Stimulated activated CD8-positive, alpha-beta memory T cell treated with anti-CD3 and anti-CD28 coated beads, Interleukin-2, amount 100 ng/mL, for 1 hour (primary cell): ENCODE measurements at places on chromosomes 7 and 10.

DNA sequence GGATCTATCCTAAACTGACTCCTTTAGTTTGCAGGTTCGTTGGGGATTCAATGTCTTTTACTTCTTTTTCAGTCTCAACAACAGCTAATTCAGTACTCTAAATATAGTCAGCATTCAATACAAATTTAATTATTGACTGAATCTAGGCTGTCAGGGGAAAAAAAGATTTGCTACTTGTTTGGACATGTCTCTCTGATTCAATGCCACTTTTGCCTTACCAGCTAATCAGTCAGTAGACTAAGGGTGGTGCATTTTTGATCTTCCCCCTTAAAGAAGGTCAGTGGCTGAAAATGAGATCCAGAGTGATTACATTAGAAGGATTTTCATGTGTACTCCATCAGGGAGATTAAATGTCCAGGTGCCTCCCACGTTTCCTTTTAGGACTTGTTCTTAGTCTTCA lies 145.1 kb downstream of the C1GALT1 start:
- no peak for DNase-seq

DNA sequence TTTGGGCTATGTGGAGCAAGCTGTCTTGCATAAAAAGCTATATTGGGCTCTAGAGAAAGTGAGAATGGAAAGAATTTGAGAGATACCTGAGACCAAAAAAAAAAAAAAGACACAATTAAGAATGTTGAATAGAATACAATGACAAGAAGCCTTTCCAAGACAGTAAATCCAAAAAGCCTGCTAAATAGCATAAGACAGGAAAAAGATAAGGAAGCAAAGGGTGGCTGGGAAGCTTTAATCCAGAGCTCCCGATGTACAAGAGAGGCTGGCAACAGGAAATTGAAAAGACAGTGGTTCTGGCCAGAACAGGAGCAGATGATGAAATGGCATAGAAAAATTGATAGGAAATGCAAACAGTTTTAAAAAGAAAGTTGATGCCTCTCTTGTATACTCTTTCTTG lies 174.9 kb downstream of the CACNA2D1 start:
- no peak for DNase-seq

DNA sequence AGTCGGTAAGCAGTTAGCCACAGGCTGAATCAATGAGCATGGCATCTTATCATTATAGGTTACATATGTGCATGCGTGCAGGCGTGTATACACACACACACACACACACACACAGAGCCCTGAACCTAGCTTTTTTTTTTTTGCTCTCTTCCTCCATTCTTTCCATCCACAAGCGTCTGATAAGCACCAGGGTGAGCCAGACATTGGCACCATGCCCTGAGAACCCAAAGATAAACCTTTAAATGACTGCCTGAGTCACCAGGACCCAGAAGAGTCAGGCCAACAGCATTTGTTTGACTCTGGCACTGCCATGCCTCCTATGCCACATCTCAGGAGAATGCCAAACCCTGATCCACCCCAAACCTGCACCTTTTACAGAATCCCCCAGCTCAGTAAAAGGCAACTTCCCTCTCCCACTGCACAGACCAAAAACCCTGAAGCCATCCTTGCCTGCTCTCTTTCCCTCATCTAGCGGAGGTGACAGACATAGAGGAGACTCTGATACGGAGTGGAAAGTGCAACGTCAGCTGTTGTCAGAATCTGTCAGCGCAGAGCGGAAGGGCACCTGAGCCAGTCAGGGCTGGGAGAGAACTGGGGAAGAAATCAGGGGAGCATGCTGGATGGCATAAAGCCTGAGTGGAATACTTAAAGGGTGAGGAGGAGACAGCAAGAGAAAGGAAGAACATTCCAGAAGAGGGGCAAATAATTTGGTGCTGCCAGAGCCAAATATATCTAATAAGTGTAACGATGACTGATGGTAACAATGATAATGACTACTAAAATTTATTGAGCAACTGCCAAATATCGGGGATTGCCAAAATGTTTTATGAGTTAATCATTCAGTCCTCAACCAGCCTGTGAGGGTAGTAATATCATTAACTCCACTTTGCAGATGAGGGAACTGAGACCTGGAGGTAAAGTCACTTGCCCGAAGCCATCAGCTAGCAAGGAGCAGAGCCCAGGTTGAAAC lies 3.2 kb downstream of the PARP12 start:
- DNase-seq = peak; percentile 38

DNA sequence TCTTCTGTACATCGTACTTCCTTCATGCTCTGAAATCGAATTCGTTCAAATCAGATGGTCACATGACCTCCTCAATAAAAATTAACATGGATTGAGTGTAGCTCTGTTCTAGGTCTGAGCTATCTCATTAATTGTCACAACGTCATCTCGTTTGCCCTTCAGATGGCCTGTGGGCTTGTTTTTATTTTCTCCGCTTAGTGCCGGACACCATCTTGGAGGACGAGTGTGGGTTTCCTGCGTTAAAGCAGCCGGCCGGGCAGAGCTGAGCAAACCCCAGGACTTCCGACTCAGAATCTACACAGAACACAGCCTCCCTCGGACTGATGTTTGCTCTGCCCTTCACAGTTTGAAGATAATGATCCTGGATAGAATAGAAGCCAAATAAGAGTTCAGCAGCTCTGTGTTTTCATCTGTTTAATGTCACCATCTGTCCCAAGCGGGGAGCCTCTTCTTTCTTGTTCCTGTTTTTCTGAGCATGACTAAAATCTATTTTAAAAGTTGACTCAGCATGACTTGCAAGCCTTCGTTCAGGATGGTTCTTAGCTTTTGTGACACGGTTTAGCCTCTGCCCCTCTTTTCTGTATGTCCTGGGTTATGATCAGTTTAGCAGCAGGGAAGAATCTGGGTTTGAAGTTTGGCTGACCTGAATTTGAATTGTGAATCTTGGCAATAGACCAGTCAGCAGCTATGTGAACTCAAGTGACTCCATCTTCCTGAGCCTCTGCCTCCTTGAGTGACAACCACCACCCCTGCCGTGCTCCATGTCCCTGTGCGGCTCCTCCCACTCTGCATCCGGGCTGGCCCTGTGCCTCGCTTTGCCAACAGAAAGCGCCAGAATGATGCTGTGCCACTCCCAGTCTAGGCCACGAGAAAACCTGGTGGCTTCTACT lies 30.6 kb upstream of the GALNTL5 start:
- no peak for DNase-seq

DNA sequence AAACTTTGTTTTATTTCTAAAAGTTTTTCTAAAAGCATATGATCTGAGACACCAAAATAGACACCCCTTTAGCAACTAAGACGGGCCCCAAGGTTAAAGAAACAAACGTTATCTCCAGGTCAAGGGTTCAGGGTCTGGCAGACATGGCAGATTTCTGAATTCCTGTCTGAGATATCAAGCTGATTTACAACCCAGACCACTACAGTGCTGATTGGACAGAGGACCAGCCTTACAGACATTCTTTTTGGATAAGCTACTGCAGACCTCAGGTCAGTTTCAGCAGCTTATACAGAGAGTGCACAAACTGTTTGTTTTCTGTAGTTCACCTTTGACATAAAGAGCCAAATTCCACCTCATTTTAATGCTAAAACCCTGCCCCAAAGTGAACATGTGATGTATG lies 34.8 kb downstream of the SVOPL start:
- DNase-seq = no peak
